ENCODE measurements at places on chromosomes 3 and 15.

GRCh38 chr3:128074851-128075521 is 22.7 kb downstream of the SEC61A1 start:
- ATAC-seq: no peak

- ATAC-seq: peak; percentile 98
These were observed 69.6 kb upstream of the PPIB start for GRCh38 chr15:64232400-64232799.

- peak; percentile 27 for ATAC-seq
These were observed 148.5 kb upstream of the CTDSPL start for GRCh38 chr3:37712918-37713817.

- no peak for ATAC-seq
These were observed 901.4 kb downstream of the MCTP2 start for GRCh38 chr15:95132774-95133173.

DNA sequence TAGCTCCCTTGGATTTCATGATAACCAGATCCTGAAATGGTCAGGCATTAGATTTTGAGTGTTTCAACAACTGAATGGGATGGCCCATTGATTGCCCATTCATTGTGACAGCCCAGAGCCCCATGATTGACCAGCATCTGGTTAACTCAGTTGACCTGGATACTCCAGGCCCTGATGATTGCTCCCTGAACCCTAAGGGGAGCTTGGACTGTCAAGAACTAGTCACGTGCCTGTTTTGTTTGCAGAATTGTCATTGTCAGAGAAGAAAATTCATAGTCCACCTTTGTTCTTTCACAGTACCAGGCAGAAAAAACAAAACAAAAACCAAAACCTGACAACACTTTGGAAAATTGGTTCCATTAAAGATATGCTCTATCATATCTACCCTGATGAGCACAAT is 241.3 kb upstream of the ONECUT1 start:
- no peak for ATAC-seq

GRCh38 chr3:42256135-42256819 is 9.7 kb downstream of the CCK start:
- peak; percentile 53 for ATAC-seq

DNA sequence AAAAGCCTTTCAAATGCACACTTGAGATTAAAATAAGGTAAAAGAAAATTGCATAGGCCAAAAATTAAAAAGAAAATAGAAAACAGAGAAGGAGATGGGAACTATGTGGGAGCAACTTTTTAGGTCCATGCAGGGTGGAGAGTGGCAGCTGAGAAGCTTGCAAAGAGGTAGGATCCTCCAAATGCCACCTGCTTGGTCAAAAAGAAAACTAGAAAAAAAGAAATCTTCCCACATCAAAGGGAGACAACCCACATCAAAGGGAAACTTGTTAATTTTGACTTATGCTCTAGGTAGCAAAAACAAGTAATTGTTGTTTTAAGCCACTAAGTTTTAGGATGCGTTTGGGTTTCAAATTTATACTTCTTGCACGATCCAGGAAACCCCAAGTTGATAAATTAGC is 342.9 kb downstream of the IL20RB start:
- ATAC-seq: no peak

DNA sequence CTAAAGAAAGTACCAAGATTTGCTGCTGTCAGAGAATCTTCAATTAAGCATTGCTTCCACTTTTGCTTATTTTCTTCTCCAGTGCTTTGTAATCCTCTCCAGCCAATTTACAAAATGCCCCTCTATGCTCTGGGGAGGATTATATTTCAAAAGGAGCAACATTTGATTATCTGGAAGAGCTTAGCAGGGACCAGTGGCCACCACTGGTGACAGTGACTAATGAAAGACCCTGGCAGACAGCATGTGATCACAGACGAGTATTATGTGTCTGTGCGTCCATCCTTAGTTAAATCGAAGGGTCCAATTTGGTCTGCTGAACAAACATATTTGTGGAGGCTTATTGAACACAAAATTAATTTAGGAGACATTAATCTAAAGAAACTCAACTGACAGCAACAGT is 152.6 kb downstream of the ZNF621 start:
- no peak for ATAC-seq

DNA sequence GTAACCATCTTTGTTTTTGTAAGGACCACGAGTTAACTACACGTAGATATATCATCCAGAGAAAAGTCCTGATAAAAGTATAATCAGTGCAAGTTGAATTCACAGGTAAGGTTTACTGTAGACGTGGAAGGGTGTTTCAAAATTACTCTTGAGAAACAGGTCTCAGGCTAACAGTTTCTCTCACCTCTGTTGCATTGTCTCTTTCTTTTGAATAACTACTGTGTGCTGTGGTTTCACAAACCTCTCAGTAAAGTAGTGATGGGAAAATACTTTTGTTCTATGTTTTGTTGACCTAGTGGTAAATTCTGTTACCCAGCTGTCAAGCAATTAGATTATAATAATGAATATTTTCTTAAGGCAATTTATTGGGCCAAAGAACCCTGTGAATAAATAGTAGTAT is 75.2 kb downstream of the RBMS3 start:
- ATAC-seq: no peak

Data from SK-N-SH treated with all-trans-retinoic acid at 6 μM for 48 hours (cell line).